Activated gamma-delta T cell (primary cell): ENCODE measurements at places on chromosomes 7 and 10.

GRCh38 chr7:130415006-130415405 is 25.8 kb downstream of the CEP41 start:
- no peak for DNase-seq

- no peak for DNase-seq
Measured at GRCh38 chr10:11373717-11374171, 237.7 kb downstream of the USP6NL start.

- DNase-seq, result no peak
Measured at GRCh38 chr7:88280801-88281200, 25.9 kb downstream of the STEAP4 start.

DNA sequence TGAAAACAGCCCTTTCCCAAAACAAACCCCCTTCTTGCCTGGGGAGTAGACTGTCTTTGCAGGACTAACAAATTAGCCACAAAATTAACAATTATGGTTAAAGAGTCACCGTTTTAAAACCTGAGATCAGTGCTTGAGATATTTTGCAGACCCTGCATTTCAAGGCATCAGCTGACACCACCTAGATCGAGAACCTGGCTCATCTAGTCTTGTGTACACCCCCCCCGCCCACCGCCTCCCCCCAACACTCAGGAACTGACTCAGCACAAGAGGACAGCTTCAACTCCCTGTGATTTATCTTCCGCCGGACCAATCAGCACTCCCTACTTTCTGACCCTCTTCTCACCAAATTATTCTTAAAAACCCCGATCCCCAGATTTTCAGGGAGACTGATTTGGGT is 737.1 kb downstream of the PHTF2 start:
- DNase-seq, result no peak
